ENCODE measurements at places on chromosomes 7 and 10.

DNA sequence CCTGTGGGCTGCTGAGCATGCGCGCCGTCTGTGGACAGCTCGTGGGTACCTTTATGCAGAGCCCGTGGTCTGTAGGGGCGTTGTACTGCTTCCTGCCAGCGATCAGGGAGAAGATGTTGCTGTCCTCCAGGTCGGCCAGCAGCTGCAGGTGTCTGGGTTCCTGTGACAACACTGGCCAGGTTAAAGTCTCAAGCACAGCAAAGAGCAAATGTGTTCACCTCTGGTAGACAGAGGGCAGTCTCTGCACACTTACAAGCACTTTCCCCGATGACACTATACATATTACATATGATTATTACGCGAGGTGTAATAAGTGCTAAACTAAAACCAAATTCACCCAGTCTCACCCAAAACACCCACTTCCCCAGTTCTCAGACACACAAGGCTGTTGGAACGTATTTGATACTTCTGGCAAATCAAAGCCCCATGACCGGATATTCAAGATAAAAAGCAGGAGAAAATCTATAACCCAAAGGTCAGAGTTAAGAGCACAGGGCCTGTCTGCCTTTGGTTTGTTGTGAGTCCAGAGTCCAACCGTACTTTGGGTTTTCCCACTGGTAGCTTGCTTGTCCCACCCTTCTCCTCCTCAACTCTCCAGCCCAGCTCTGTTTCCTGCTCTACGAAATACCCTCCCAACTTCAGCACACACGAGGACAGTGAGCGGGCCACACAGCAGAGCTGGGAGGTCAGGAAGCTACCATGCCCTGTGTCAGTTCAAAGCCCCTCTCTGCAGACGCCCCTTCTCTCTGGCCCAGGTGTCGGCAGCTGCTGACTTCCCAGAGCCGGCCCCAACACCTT lies 49.7 kb upstream of the DDC start:
- DNase-seq = no peak

DNA sequence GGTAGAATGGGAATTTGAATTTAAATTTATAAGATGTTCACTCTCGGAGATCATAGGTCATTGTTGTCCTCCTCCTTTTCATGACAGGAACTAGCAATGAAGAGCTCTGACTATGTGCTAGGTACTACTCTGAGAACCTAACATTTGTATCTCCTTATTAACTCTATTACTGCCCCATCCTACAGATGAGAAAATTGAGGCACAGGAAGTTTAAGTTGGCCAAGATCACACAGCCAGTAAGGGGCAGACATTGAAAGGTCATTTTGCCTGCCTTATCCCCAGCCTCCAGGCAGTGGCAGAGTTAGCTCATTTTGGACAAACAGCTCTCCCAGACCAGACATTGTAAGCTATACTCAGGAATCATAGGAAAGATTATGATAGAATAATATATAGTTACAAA lies 6.0 kb downstream of the SRGN start:
- no peak for DNase-seq

GRCh38 chr10:2296179-2296891 lies 559.0 kb upstream of the ADARB2 start:
- DNase-seq = no peak

DNA sequence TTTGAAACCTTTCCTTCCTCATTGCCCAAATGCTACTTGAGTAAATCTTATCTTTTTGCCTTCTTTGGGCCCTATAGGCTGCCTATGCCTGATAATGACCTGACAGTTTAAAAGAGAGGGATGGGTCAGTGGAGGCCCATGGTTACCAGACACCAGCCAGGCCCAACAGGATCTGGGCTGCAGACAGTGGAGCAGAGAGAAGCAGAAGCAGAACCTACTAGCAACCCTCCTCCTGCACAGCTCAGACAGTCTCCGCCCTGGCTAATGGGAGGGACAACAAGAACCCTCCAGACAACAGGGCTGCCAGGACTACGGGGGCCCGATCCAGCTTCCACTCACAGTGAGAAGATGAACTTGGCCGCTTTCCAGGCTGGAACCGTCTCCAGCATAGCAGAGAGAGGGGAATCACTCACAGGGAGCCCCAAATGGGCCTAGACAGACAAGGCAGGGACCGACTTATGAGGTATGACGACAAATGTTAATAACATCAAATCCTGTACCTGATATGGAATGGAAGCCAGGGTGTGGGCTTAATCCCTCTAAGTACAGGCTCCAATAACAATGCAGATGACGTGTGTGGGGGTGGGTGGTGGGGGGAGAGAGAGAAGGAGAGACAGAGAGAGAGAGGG lies 31.7 kb upstream of the DGKI start:
- DNase-seq = no peak

DNA sequence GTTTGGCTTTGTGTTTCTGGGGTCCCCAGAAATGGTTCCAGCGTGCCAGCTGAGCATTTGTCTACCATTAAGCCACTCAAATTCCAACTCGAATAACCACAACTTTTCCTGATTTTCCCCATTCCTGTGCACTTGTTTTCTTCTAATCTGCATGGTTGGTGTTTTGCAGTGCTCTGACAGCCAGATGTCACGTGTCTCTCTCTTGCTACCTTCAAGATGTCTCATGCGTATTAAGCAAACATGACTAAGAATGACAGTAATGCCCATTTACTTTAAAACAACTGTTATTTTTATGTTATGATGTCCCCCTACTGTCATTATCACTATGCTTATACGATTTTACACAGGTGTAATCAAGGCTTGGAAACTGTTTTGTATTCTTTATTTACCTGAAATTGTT lies 35.2 kb upstream of the MXI1 start:
- no peak for DNase-seq

- no peak for DNase-seq
Observed at GRCh38 chr10:46074196-46074946, 28.3 kb upstream of the MSMB start.

DNA sequence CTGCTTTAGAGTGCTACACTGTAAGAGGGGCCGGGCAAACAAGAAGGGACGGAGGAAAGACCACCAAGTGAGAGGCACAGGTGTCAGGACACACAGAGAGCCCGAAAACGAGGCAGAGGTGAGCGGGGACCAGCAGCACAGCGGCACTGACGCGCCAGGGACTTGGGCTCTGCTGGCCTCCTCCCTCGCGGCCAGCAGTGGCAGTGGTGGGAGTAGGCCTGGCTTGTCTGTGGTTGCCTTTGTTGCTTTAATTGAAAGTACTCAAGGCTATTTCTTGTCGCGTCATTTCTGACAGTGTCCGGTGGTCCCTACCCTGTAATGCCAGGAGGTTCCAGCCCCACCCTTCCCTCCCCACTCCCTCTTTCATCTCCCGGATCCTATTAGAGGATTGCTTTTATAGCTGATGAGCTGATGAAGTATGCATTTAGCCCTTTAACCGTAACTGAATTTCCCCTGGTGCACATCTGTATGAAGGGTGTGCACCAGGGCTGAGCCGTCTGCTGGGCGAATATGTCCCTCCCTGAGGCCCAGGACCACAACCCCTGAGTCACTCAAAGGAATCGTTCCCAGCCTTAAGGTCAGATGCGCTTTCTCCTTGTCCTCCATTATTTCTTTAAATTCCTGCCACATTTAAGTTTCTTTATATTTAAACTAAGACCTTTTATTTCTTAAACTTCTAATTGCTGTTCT lies 39.5 kb upstream of the FAM20C start:
- no peak for DNase-seq

DNA sequence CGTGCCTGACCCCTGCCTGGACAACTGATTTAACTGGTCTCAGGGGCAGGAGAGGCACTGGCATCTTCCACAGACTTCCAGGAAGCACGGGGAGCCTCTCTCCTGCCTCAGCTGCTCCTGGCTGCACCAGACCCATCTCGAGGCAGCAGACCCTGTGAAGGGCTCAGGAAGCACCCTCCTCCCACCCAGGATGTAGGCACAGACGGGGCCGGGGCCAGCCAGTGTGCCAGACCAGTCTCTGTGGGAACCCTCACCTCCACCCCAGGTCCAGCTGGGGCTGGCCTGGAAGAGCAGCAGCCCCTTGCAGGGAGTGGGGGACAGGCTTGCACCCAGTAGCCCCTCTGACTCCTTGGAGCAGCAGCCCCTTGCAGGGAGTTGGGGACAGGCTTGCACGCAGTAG lies 56.3 kb downstream of the RASGEF1A start:
- no peak for DNase-seq

GRCh38 chr10:79029478-79030390 lies 39.0 kb upstream of the ZMIZ1 start:
- DNase-seq = no peak

GRCh38 chr10:17262502-17262901 lies 34.5 kb downstream of the VIM start:
- DNase-seq = no peak
